ENCODE measurements at places on chromosomes 3 and 15.

DNA sequence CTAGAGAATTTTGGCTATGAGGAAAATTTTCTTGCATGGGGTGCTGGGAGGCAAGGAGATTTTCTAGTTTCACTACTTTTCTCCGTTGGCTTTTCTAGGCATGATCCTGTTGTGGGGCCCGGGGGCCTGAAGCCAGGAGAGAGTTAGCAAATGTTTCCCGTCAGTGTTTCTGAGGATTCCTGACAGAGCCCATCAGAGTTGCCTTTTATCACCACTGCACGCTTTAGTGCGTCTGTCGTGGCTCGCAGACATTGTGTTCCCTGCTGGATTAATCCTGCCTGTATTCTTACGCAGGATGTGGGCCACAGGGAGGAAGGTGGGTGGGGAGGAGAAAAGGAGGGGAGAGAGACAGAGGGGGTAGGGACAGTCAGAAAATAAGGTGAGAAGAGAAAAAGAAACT lies 18.1 kb upstream of the BOC start:
- DNase-seq: peak; percentile 49

- DNase-seq: no peak
Observed at GRCh38 chr3:127218454-127218922, 25.6 kb downstream of the PRR23E start.

- DNase-seq: no peak
Observed at GRCh38 chr3:36923523-36923943, 21.3 kb downstream of the TRANK1 start.

DNA sequence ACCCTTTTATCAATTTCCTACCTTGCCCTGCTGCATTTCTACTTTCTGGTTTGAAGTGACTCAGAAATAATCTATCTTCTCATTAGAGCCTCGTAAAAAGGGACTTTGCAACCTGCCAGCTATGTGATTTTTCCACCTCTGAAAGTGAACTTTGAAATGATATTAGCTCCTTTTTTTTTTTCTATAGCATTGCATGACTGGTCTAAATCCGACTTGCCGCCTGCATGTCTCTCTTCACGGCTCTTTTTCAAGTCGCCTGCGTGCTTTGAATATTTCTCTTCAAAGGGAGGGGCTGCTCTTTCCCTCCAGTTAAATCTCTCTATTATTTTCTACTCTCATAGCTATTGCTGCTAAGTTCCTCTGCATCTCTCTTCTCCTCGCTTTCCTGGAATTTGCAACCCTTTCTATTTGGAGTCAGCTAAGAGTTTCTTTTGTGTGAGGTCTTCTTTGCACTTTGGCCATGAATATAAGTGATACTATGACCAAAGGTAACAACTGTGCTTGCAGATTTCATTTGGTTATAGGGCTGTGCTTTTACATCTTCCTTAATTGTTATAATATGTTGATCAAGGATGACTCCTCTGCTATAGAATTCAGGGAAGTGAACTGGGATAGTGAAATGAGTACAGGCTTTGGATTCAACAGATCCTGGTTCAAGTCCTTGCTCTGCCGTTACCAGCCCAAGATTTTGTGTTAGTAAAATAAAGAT lies 541.1 kb downstream of the AGBL1 start:
- peak; percentile 20 for DNase-seq

- DNase-seq: no peak
Observed at GRCh38 chr15:81789403-81789802, 256.4 kb downstream of the MEX3B start.

DNA sequence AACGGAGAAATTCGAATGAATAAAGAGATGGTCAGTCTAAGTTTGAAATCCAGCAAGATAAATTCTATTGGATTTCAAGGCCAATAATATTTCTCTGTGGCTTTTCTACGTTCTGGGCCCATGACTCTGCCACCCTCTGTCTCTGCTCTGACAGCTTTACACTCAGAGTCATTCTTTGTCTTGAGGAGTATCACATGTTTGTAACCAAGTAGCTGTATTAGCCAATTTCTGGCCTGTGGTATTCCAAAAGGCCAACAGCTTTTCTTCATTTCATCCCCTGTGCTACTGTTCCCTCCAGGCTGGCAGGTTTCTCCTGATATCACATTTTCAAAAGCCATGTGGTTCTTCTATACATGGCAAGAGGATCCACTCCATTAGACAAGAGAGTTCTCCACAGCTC lies 324.1 kb upstream of the CNTN4 start:
- DNase-seq: no peak
